ENCODE measurements at places on chromosomes 7 and 10. TPM values are rescaled to one million over a fixed set of nuclear protein-coding genes. Genes with fewer than 3 reads are reported as not detected.
A peak's percentile ranks its signal among the peaks of the same experiment; 100 is the strongest.

Gene SHH
- total RNA-seq: 0.58 TPM

DNA sequence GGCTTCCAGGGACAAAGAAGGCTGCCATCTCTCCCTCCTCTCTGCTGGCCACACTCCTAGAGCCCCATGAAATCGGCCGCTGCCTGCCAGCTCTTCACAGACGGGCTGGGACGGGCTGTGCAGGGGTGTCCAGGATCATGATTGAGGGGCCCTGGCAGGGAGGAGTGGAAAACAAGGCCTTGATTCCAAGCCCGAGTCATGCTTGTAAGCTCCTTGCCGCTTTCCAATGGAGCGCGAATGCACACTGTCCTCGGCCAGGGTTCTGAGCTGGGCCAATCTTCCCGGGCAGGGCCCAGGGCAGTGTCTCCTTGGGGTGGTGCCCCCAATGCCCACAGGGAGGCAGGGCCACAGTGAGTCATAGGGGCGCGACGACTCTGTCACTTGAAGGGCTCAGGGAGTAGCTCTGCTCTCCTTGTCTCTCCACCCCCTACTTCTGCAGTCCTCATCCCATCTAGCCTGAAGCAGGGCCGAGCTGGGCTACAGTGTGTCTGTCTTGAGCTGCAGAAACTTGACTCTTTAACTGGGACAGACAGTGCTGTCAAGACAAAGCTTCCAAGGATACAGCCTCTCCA lies 186.2 kb upstream of the SVIL start:
- DNase-seq: no peak

DNA sequence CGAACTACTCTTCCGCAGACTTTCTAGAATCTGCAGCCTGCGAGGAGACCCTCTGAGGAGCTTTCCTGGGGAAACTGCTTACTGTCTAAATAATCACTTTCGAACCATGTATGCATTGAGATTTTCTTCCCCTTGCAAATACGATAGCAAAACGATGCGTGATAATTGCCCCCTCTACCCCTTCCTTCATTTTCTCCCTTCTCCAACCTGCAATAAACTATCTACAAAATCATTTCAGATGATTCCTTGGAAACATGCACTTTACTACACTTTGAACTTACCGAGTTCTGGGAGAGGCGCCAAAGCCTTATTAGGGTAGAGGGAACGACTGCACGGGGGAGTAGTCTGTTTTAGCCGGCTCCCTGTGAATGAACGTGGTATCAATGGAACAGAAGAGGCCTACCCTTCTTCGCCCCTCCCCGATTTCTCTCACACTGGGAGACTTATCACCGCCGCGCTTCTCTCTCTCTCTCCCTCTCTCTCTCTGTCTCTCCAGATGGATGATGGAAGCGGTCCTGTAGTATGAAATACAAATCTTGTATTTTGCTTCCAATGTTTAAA lies at the start of gene FGFBP3:
Gene FGFBP3 (minus strand): TSS at position 370 of the 561 bp plus-strand sequence. CDS start 517 bp downstream, outside the sequence.
- DNase-seq: peak; percentile 73

DNA sequence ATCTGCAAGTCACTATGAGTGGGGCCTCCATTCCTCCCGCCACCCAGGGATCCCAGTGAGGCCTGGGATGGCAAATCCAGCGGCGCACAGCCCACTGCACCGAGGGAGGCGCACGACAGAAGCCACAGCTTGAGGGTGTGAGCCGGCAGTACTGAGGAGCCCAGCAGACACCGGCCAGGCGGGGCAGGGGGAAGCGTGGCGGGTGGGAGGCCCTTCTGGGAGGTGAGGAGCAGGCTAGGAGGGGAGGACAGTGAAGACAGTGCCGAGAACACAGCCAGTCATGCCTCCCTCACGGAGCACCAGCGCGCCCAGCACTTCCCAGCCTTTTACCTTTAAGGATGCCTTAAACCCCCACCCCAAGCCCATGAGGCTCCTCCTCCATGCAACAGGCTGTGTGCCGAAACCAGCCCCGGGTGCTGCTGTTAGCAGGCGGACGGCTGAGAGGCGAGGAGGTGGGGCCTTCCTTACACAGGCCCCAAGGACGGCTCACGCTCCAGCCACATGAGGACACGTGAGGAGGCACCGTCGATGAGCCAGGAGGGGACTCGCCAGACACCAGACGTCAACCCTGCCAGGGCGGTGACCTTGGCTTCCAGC lies 258.5 kb downstream of the PTPRN2 start:
- no peak for DNase-seq

Gene PRSS37
- not detected for total RNA-seq

DNA sequence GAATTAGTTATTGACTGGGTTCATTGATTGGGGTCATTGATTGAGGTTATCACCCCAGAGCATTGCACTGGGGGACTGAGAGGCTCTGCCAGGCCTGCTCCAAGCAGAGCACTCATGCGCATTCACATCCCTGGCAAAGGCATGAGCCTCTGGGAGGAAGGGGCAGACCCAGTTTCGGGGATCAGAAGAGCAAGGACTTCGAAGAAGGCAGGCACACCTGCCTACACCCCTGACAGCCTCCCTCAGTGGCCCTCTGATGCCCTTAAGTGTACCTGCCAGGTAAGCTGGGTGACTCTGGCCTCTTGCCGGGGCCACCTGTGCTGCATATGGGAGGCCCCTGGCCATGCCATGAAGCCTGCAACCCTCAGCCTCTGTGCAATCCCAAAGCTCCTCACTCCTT lies 181.1 kb downstream of the PTPN20 start:
- no peak for DNase-seq

GRCh38 chr10:24579906-24580305 lies 143.8 kb downstream of the ARHGAP21 start:
- DNase-seq: no peak

Gene ASB10
- total RNA-seq: not detected

Gene ENO4
- total RNA-seq: 2.6 TPM

Gene AKR1D1
- total RNA-seq: not detected

DNA sequence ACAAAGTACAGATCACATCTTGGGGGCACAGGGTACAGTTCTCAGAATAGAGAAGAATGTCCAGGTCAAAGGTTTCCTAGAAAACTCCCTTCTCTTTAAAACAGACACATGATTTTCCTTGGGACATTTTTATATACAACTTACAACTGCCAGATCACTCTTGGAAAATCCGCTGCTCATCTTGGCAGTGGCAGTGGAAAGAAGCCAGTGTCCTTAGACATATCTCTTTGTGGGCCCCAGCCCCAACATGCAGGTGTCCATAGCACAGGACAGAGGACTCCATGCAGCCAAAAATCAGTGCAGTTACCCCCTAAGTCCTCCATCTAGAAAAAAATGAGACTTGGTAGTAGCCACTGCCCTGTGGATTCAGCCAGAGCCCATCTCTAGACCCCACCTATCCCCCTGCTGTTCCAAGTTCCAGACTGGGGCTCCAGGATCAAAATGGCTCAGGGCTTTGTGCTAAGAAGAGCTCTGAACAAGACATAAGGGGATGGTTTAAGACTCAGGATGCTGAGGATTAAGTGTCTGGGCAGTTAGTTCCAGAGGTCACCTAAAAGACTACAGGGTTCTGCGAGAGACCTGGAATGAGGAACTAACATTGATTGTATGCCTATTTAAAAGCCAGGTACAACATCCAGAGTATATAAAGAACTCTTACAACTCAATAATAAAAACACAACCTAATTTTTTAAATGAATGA lies 34.4 kb downstream of the HIPK2 start:
- DNase-seq: no peak

Gene TBXAS1
- 3.9 TPM for total RNA-seq

DNA sequence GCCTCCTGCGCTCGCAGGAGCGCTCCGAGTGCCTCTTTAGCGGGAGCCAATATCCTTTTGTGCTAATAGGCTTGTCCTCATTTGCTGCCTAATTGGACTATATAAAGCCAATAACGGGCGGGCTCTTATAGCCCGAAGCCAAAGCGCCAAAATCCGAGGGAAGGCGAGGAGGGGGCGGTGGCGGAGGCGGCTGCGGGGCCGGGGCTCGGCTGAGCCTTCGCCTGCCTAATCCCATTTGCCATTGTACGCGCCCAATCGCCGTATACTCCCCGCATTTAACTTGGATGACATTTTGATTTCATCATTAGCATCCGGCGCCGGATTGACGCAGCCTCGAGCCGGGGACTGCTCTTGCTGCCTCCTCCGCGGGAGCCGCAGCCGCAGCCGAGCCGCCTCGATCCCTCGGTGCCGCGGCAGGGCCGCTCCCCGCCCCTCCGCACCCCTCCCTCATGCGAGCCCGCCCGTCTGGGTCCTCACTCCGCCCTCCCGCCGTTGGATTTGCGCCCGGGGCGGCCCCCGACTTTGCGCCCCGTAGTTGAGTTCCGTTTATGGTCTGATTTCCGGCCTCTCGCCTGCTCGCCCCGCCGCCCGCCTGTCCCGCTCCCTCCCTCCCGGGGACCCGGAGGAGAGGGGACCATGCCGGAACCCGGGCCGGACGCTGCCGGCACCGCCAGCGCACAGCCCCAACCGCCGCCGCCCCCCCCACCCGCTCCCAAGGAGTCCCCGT lies at the start of gene HMX3:
Gene HMX3 (plus strand): TSS at position 556 of the 727 bp plus-strand sequence. CDS start 81 bp downstream, at position 637.
- DNase-seq: no peak

GRCh38 chr10:78778444-78779338 lies 290.1 kb upstream of the ZMIZ1 start:
- DNase-seq: no peak

- no peak for DNase-seq
Measured at GRCh38 chr10:847868-848267, 83.6 kb downstream of the LARP4B start.

Gene OR2A5
- total RNA-seq: not detected

- no peak for DNase-seq
Measured at GRCh38 chr7:155889636-155890511, 77.6 kb upstream of the SHH start.

Gene LRRTM3
- total RNA-seq: 4.6 TPM

Gene HMX3
- total RNA-seq: not detected

DNA sequence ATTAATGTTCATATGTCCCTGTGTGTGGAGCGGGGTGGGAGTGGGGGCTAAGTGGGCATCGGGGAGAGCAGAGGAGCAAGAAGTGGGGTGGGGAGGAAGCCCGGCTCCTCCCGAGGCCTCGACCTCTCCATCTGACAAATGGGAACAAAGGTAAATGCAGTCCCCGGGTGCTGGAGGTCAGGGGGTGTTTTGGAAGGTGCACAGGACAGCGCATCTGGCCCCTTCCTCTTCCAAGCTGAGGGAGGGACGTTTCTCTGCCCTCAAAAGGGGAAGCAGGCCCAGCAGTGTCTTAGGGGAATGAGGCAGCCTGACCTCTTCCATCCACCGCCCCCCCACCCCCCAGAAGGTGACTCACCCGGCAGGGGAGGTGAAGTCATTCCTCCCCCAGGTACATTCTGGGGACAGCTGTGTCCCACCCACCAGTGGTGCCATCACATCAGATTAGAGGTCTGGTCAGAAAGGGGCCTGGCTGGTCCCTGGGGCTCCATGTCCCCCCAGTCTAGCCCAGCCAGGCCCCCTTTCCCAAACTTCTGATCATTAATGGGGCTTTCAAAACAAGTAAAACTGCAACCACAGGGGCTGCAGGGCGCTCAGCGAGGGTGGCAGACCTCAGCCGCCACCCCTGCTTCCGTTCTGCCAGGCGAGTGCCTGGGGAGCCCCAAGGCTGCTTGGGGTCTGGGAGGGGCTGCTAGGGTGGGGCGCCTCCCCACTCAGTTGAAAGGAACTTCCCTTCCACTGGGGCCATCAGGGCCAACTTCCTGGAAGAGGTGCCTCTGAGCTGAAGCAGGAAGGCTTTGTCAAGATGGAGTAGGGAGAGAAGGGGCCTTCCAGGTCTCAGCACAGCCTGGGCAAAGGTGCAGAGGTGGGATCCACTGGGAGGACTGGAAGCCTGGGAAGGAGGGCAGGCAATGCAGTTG lies 10.8 kb downstream of the LFNG start:
- DNase-seq: no peak

Gene SUN3
- not detected for total RNA-seq

Gene CALD1
- 194 TPM for total RNA-seq

DNA sequence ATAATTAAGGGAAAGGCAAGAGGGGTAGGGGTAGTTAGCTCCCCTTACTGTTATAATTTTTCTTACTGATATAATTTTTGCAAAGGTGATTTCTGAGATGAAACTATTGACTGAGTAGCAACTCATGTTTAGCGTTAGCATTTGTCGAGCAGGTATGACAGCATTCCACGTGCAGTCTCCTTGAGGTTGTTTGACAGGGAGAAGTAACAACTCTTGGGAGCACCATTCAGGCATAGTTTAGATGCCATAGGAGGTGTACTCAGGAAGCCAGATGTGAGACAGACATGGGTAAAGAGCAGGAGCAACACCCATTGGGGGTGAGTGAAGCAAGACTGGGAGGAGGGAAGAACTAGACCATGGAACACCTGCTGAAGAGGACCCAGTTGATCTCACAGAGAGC lies 96.6 kb upstream of the KLF6 start:
- DNase-seq: no peak

DNA sequence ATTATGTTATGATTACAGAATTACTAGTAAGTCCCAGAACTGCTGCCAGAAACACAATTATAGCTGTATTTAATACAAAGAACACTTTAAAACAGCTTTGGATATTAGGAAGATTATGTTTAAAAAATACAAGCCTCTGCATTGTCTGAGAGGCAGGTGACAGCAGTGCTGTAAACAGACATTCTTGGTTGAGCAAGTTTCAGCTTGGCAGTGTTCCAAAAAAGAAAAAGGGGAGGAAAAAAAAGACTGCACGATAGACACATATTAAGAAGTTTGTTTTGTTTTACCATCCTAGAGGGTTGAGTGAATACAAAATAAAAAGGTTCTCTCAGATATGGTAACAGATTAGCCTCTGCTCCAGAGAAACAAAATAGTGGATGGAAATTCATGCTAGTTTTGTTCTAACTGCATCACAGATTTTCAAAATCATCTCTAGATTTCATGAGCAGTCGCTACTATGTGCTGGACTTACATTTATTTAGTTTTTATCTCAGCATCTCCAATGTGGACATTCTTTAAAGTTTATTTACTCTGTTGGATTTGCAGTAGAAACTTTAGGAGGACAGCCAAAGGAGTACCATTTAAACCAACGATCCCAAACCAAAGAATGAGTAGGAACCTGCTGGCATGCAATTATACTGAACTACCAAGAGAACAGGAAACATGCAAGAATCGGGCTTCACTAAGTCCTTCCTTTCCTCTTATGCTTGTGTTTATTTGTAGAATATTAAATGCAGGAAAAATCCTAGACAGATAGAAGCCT lies 9.0 kb downstream of the FAM204A start:
- DNase-seq: no peak

DNA sequence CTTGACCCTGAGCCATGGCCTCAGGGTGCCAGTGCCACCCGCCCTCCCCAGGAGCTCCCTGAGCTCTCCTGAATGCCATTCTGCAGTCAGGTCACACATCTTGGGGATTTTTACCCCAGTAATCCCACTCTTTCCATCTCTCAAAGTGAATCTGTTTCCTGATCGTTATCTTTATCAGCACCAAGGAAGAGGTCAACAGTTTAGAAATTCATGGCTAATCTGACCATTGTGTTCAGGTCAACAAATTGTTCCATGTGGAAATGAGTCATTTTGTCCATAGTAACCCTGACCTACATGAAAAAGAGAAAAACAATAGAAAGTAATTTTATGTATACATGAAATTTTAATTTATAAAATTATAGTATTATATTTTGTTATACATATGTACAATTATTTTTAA lies 28.8 kb upstream of the ZNF488 start:
- DNase-seq: no peak

- no peak for DNase-seq
Measured at GRCh38 chr10:42809676-42810075, 27.1 kb downstream of the BMS1 start.

GRCh38 chr10:21624951-21625350 lies 90.9 kb downstream of the MLLT10 start:
- no peak for DNase-seq
